ENCODE measurements at places on chromosomes 2 and 18.

GRCh38 chr2:79219383-79219988 is 59.9 kb upstream of the REG3A start:
- DNase-seq = peak; percentile 19

GRCh38 chr2:201972621-201973255 is 60.9 kb upstream of the FZD7 start:
- no peak for DNase-seq

DNA sequence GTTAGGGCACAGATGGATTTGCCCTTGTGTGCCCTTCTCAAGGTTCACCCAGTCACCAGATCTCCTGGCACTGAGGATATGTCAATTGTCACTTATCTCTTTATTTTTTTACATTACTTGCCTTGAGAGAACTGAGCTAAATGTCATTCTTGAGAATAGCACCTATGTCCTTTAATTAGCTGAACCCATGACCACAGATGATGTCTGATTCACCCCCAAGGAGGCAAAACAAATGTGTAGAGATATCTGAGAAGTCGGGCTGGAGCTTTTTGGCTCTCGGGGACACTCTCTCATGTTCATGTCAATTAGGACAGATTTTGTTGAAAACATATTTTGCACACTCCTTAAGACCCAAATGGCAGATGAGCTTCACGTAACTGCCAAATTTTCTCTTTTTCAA is 171.4 kb upstream of the LRRTM1 start:
- DNase-seq = no peak

GRCh38 chr2:168751104-168751740 is 51.2 kb upstream of the NOSTRIN start:
- no peak for DNase-seq

- DNase-seq = no peak
Measured at GRCh38 chr18:44186001-44186400, 494.7 kb upstream of the SETBP1 start.

DNA sequence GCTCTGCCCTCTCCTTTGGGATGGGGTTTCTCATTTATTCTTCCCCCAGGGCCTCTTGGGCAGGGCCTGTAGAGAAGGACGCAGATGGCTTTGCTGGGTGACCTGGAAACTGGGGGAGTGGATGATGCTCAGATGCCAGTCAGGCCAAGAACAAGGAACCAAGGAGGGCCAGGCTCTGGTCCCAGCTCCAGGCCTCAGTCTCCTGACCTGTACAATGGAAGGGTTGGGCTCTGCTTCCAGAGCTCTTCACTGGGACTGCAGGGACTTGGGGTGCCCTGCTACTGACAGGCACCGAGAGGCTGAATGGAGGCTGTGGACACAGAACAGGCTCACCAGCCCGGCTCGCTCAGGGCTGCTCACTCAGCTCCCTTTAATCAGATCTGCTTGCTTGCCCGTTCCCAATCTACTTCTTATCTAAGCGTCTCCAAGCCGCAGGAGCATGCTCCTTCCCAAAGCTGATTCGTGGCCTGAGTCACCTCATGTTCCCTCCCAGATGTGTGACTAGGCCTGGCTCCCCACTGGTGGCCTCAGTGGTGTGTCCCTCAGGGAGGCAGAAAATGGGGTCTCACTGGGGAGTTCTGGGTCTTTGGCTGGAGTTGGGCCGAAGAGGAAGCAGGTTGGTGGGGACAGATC is 82.6 kb upstream of the ODC1 start:
- no peak for DNase-seq

DNA sequence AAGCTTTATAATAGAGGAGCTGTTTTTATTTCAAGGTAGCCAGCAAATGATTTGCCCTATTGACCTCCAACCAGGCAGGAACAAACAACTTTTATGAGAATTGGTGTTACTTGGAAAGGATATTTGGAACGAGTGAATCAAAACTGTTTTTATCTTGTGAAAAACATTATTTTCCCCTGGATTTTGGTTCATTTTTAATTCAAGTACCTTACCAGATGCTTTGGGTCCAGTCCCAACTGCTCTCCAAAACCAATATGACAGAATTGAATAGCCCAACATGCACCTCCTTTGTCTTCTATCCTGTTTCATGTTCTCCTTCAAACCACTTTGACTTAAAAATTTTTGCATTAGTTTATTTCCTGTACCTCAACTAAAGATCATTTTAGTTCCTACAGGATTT is 178.6 kb upstream of the RBMS1 start:
- no peak for DNase-seq

DNA sequence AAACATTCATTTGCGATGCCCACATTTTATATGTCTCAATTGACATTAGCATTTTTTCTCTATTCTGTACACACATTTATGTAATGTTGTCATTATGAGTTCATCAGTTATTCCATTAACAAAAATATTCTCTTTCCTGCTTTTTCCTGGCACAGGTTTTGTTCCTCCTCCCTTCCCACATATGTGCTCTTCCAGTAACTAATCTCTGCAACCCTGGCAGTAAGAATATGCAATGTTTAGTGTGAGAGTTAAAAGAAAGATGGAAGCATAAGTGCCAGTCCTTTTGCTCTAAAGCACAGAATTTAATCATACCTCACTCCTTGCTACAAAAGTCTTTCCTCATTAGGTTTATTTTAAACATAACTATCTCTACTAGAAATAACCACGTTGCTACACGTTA is 155.8 kb upstream of the ERBB4 start:
- no peak for DNase-seq

GRCh38 chr2:99485824-99486223 is 4.0 kb downstream of the REV1 start:
- DNase-seq = no peak

Measured in left lung (tissue), 14 donors.